NCI-H2081 treated with DMSO at 0.1 percent for 48 hours (cell line): ENCODE measurements at places on chromosomes 7 and 10.

- no peak for DNase-seq
These were observed 1.4 kb upstream of the PSAP start for GRCh38 chr10:71852355-71852937.

- no peak for DNase-seq
These were observed 50.8 kb downstream of the KCNH2 start for GRCh38 chr7:150927157-150927955.

DNA sequence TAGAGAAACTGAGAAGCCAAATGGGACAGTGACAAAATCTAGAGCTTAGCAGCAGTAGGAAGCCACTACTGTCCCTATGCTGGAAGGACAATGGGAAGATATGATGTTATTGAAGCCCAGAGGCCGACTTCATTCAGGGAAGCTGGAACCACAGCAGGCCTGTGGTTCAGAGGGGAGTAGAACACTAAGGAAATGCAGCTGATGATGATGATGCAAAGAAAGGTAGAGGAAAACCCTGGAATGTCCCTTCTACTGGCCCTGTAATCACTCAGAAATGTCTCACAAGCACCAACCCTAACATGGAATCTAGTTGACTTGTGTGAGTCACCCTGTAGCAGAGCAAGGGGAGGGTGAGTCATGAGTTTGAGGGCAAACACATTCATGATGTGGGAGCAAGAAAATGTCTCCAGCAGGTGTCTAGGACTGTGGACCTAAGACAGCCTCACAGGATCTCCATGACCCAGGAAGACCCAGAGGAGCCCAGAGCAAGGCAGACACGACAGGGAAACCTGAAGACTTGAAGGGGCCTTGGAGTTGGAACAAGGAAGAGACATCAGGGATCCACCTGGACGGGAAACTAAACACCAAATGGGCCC, 37.0 kb upstream of the LRRC17 start:
- DNase-seq: no peak

DNA sequence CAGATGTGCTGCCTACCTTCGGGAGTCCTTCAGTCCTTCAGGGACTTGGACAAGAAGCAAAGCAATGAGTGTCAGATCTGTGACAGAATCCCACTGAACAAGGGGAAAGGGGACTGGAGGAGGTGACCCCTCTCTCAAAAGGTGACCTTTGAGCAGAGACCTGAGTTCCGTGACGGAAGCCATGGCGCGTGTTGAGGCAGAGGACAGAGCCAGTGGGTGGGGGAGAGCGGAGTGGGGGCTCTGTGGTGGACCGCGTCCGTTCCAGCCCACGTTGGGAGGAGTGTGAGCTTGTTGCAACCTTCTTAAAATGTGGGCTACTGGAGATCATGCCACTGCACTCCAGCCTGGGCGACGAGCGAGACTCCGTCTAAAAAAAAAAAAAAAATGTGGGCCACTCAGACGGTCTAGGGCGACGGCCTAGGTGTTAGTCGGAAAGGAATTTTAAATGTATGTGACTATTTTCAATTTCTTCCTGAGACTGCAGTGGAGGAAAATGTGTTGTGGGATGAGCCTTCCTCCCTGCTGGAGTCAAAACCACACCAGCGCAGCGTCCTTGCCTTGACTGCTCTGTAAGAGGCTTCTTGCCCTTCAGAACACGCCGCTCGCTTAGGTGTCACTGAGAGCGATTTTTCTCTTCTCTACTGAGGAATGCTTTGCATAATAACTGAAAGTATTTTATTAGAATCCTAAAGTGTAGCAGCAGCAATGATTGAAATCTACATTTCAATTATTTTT, 272.7 kb downstream of the CELF2 start:
- DNase-seq: no peak

DNA sequence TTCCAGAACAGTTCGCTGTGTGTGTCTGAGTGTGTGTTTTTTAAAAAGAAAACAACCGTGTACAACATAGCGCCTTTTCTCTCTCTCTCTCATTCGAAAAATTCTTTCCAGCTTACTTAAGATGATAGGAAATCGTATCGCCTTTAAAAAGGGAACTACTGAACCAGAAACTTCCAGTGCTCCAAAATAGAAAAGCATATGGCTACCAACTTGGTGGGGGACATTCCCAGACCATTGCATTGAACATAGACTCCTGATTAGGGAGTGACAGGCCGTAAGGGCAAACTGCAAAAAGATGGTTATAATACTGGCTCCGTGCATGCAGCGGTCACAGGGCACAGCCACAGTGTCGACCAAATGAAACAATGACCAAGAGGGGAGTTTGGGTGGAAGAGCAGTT, 94.4 kb upstream of the FGFR2 start:
- DNase-seq: no peak

DNA sequence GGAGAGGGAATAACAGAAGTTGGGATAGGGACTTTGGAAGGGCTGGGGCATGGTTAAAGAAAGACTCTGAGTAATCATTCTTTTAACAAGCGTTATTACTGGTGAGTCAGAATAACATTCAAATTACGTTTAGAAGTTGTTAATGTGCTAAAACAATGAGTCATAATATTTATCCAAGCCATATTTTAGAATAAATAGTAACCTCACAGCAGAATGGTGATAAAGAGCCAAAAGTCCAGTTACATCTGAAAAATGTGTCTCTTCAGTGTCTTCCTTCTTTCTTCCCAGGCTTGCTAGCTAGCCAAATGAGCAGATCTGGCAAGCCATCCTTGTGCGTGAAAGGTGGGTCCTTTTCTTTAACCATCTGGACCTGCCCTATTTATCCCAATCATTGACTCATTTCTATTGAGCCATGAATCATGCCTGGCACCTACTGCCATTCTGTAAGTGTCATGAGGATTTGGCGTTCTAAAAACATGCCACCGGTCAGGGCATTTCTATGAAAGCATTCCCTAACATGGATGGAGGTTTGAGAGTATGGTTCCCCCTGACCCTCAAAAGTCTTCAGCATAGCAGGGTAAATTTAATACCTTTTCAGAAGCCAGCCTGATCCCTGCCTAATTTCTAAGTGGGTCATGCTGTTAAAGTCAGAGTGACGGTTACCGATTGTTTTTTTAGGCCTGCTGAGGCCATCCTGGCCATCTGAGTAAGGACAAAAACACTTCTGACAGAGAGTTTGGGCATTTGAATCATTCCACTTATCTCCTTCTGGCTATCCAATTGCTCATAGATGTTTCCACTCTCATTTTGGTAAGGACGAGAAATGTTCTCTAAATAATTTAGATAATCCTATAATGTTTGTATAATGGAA, 26.9 kb downstream of the MYPN start:
- no peak for DNase-seq

DNA sequence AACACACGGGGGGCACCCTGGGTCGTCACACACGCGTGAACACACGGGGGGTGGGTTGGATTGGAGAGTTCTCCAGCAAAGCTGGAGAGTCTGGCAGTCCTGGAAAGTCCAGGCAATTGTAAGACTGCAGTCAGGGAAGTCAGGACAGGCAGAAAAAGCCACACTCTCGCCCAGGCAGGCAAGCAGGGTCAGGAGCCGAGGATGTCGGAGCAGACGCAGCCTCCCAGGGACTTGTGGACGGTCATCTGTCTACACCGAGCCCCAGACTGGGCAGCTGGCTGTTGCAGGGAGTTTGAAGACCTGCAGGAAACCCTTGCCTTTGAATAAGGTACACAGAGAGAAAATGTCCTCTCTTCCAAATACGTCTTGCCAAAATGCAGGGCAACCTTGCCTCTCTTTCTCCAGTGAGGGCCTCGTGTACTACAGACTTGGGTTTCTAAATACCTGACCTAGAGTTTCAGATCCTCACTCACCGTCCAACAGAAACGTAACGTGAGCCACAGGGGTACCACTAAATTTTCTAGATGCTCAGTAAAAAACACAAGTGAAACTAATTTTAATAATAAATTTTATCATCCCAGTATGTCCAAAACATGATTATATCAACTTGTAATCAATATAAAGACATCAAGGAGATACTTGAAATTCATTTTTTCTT, 176.7 kb downstream of the ADARB2 start:
- no peak for DNase-seq

DNA sequence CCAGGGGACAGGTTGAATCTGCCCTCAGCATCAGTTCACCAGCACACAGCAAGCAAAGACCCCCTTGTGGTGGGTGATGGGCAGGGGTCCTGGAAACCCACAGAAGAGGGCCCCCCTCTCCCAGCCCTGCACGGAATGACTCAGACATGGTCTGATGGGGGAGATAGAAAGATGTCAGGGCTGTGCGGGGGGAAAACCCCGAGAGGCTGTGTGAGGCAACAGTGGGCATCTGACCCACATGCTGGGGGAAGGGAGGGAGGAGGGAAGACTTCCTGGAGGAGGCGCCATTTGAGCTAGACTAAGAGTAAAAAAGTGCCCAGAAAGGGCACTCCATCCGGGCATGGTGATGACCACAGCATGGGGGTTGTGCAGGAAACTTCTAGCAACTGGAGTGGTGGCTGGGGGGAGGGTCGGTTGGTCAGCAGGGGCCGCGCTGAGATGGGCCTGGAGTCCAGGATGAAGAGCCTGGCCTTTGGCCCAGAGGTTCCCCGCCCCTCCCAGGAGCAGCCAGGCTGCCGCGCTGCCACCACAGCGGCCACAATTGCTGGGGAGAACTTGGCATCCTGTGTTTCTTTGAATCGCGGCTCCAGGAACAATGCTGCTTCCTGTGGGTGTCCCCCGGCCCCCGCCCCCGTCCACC, 2.5 kb downstream of the LFNG start:
- DNase-seq: no peak

DNA sequence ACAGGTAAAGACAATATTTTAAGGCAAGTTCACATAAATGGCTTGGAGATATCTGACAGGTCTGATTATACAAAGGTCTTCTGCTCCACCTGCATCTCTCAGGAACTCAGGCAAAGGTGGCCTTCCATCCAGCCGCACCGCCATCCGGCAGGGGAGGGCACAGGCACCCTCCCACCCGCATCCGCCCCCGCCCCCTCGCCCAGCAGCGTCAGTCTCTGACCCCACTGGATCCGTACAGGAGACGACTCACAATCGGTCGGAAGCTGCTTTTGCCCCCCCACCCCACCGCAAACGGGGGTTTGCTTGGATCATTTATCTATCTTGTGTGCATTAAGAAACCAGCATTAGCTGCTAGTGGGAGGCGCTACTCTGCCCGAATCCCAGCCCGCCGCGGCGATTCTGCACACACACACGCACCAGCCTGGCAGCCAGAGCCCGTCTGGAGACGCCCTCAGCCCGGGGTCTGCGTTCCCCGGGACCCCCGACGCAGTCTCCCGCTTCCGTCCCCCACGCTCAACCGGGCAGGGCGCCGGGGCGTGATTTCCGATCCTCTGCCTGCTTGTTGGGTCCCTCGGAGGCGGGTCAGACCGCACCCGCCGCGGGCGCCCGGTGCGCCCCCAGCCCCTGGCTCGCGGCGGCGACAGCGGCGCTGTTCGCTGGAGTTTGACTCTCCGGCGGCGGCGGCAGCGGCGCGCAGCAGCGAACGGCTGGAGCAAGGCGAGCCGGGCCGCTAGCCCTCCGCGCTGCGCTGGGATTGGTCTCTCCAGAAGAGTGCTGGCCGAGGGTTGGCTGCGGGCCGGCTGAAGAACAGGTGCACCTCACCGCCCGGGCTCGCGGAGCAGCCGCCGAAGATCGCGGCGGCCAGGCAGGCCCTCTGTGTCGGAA, 820 bp upstream of the NRG3 start:
- DNase-seq: no peak

DNA sequence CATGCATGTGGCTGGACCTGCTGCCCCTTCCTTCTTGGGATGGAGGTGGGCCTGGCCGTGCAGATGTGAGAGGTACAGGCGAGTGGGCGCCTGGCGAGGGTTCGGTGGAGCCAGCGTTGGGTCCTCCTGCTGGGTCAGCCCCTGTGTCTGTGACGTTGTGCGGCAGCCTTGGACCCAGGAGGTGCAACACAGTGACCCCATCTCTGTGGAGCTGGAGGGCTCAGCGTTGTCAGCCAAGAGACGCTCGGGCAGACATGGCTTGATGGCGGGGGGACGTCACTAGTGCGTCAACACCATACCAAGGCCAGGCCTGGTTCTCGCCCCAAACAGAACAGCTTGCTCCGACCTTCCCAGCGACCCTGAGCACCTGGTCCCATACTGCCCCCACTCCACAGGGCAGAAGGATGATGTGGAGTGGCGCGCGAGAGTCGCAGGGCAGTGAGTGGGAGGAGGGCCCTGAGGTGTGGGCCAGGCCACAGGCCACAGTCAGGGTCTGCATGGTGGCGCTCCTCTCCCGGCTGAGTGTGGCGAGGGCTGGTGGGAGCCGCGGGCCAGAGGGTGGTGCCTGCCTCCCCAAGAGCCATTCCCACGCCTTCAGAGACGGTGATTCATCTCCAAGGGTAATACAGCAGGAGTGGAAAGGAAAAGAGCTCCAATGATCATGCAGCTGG, 184.4 kb downstream of the DNAJB6 start:
- no peak for DNase-seq

DNA sequence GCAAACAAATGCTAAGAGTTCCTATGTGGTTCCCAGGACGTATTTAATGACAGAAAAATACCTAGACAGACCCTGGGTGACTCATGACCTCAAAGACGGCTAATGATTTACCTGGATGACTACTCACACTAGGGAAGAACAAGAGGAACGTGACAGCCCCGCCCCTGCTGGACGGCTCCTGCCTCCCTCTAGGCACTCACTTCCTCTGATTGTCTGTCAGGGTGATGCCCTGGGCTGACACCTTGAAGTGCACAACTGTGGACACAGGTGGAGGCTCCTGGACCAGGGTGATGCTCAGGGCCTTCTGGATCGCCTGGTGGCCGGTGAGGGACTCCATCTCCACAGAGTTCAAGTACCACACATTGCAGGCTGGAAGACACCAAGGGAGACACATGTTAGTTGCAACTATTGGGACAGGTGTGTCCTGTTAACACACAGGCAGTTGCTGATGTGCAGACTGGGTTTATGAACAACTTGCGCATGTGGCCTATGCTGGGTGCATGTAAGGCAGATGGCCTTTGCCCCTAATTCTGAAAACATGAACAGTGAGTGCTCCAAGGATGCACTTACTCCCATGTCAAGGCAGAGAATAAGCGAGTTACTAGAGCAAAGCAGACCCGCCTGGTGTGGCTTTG, 298.3 kb downstream of the TNS3 start:
- DNase-seq: no peak

DNA sequence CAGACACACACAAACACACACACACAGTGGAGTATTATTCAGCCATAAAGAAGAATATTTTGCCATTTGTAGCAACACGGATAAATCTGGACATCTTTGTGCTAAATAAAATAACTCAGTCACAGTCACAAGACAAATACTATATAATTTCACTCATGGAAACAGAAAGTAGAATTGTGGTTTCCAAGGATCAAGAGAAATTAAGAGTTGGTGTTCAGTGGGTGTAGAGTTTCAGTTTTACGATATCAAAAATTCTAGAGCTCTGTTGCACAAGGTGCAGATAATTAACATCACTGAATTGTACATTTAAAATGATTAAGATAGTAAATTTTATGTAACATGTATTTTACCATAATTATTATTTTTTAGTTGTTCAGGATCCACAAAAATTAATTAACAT, 1235.0 kb downstream of the XPNPEP1 start:
- no peak for DNase-seq

DNA sequence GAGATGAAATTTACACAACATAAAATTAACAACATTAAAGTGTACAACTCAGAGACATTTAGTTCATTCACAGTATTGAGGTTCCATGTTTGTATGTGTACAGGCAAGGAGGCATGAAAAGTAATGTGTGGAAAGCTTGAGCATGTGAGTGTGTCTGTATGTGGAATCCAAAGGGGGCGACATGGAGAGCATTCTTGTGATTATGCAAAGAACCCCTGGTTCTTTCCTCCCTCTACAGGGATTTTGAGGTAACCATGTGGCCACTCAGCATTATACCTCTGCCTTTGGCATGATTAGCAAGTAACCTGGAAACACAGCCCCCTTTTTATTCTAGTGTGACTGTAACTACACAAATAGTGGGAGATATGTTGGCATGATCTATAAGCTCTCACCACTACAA, 21.0 kb downstream of the OR2F1 start:
- no peak for DNase-seq

GRCh38 chr7:91276909-91277308, 12.7 kb downstream of the FZD1 start:
- DNase-seq: no peak
